ENCODE measurements at places on chromosomes 6 and 20.

GRCh38 chr6:73455865-73456629 is 4.0 kb upstream of the CGAS start:
- peak; percentile 65 for DNase-seq

DNA sequence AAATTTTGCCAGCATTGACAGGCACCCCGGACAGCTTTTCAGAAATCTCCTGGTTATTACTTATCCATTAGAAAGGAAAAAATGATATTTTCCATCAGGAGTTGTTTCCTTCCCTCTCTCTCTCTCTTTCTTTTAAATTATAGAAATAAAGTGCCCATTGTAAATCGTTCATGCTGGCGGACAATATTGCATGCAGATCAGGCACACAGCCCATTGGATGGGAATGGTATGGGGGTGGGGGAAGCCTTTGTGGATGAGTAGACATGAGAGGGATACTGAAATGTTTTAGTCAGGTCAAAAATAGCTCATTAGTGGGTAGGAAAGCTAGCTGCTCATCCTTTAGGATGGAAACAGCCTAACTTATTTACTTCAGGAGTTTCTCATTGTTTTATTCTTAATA is 764.9 kb upstream of the MMS22L start:
- no peak for DNase-seq

GRCh38 chr6:112150363-112150762 is 63.0 kb downstream of the FAM229B start:
- DNase-seq: no peak

DNA sequence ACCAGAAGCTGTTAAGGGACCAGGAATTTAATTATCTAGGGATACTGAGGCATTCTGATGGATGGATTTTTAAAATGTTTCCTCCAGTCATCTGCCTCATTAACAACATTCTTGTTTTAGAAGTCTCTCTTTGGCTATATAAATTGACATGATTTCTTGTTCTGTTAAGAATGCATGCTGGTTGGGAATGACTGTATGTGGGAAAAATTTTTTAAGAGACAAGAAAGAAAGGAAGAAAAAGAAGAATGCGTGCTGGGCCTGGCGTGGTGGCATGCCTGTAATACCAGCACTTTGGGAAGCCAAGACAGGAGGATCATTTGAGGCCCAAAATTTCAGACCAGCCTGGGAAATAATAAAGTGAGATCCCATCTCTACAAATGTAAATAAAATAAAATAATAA is 203.6 kb downstream of the GJA1 start:
- no peak for DNase-seq

GRCh38 chr6:48775157-48775556 is 664.2 kb upstream of the PTCHD4 start:
- no peak for DNase-seq

DNA sequence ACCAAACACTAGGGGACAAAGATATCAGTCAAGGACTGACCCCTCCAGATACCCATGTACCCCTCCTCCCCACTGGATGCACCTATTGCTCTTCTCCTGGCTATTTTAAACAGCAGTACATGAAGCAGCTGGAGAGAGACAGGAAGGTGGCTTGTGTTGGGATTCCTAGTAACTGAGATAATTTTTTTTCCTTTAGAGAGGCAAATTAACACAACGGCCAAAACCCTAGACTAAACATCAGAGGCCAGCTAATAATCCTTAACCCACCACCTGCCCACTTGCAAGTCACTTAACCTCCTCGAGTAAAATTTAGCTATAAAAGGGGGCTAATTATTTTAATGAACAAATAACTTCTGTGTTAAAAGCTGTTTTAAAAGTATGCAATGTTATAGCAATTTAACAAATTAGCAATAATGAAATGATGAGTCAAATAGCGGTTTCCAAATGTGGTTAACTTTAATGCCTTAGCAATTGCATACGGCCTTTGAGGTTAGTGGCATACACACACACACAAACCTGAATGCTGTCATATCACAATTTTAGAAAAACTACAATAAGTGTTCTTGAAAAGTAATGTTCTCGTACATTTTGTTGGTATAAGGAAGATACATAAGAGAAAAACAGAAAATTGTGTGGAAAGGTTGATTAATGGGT is 151.7 kb downstream of the FRK start:
- DNase-seq: no peak

- no peak for DNase-seq
Observed at GRCh38 chr20:60359010-60359409, 400.8 kb downstream of the CDH26 start.

DNA sequence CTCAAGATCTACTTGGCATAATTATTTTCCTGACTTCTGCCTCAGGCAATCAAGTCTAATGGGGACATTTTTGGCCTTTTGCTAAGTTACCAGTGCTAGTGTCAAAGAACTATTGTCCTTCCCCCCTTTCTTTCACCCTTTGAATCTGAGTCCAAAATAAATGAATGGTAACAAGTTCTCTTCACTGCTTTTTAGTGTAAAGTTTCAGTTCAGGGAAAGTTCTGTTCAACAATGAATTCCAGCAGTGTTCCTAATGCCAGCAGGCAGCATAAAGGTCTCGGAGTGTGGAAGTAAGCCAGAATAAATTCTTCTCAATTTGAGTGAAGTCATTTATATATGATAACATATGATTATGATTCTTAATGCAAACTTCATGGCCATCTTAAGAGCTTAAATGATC is 20.8 kb upstream of the TSPYL1 start:
- no peak for DNase-seq

DNA sequence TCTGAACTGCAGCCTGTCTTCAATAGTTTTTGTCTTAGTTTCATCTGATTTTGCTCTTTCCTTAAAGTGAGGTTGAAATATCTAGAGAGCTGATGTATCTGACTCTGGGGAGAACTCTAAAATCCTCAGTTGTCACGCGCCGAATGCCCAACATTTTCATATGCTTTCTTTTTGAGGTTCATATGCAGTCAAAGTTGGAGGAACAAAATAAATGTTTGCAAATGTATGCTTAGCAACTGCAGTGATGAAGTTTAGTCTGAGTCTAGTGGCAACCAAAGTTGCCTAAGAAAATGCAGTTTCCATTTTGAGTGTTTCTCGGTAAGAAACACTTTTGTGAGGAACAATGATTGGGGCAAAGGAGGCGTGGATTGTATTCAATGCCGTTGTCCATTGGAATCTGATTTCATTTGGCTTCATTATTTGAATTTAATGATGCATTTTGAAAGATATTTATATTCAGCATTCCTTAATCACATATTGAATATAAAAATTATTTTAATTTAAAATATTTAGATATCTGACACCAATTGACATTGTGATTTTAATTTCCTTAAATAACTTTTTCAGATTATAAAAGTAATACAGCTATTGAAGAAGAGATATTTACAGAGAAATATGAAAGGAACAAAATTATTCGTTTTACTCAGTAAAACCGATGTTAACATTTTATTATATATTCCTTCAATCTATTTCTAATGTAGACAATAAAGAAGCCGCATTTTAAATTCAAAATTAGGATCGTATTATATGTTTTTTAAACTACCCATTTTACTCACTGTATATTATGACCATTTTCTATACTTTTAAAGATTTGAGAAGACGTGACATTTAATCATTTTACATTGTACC is 122.0 kb downstream of the PLEKHG1 start:
- DNase-seq: no peak

- DNase-seq: no peak
Observed at GRCh38 chr6:35151466-35151865, 10.3 kb upstream of the TCP11 start.

DNA sequence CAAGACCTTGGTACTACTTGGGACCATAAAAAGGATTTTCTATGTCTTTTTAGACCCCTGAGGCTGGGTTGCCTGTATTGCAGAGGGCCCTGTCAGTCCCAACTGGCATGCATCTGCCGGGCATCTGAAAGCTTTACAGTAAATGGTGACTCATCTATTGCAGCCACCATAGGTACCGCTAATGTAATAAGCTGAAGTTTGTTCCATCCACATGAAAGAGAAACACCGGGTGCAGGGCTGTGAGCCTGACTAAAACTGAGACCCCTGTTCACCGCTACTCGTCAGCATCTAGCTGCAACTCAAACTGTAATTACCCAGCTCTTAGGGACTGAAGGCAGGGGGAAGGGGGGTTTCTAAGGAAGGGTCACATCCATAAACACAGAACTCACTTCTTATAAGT is 49.5 kb downstream of the TRERF1 start:
- DNase-seq: no peak

- peak; percentile 35 for DNase-seq
Observed at GRCh38 chr6:7730001-7730783, 4.3 kb downstream of the BMP6 start.

- DNase-seq: peak; percentile 31
Observed at GRCh38 chr6:5521322-5521721, 260.0 kb downstream of the FARS2 start.
